ENCODE measurements at places on chromosomes 7 and 10.

DNA sequence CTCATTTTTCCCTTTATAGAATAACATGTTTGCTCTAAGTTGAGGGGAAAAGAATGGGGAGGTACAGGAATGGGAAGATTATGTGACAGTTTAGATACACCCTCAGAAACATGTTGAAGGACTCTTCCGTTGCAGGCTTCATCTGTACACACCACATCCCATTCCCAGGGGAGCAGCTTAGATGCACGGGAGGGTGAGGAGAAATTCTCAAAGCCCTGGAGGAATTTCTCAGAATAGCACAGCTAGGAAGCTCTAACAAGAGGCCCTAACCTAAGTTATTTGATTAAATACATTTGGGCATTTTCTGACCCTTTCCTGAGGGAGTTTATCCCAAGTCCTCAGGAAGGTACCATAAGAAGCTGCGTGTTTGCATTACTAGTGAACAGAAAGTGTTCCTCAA lies 660.2 kb upstream of the IGFBP3 start:
- DNase-seq, result peak; percentile 52

GRCh38 chr7:17474724-17475344 lies 176.4 kb downstream of the AHR start:
- DNase-seq, result no peak

- DNase-seq, result no peak
These were observed 1.5 kb upstream of the ANTXRL start for GRCh38 chr10:46285300-46285699.

GRCh38 chr7:99092064-99092720 lies 51.7 kb downstream of the SMURF1 start:
- no peak for DNase-seq

- no peak for DNase-seq
These were observed 30.9 kb upstream of the PLXDC2 start for GRCh38 chr10:19785366-19785765.
